ENCODE measurements at places on chromosomes 2 and 18. TPM values are rescaled to one million over a fixed set of nuclear protein-coding genes. Genes with fewer than 3 reads are reported as not detected.

CDKL4 gene
- total RNA-seq = 4.3 TPM

SPDYA gene
- total RNA-seq = 1.3 TPM

SMCHD1 gene
- 59.9 TPM for total RNA-seq

MC5R gene
- total RNA-seq = not detected

SKOR2 gene
- not detected for total RNA-seq

G6PC2 gene
- total RNA-seq = not detected

EDAR gene
- not detected for total RNA-seq

TOGARAM2 gene
- total RNA-seq = 0.47 TPM

AQP12A gene
- total RNA-seq = not detected

CHN1 gene
- 19.1 TPM for total RNA-seq

FSIP2 gene
- total RNA-seq = under 0.01 TPM

BOLA3 gene
- total RNA-seq = 14.5 TPM

SCN3A gene
- 0.17 TPM for total RNA-seq

DAPL1 gene
- total RNA-seq = not detected

GAL3ST2 gene
- 0.09 TPM for total RNA-seq

DSEL gene
- total RNA-seq = 74.9 TPM

ZSWIM2 gene
- not detected for total RNA-seq

Measured in bronchial smooth muscle cell (primary cell).